ENCODE measurements at places on chromosomes 16 and 17. TPM values are rescaled to one million over a fixed set of nuclear protein-coding genes. Genes with fewer than 3 reads are reported as not detected.

MYH2 gene
- total RNA-seq, result not detected

CALB2 gene
- total RNA-seq, result 1.1 TPM

RAB26 gene
- 4.3 TPM for total RNA-seq

EVPL gene
- total RNA-seq, result not detected

CDRT15 gene
- not detected for total RNA-seq

DHRS7C gene
- total RNA-seq, result 180 TPM

CDC6 gene
- 0.94 TPM for total RNA-seq

HOXB1 gene
- total RNA-seq, result not detected

OTOP3 gene
- not detected for total RNA-seq

GP1BA gene
- total RNA-seq, result not detected

SRCAP gene
- 49.7 TPM for total RNA-seq

HOXB9 gene
- total RNA-seq, result not detected

TEX19 gene
- total RNA-seq, result not detected

ABI3 gene
- 2.3 TPM for total RNA-seq

ZNF629 gene
- 22.5 TPM for total RNA-seq

TSPOAP1 gene
- total RNA-seq, result 15.8 TPM

RPRML gene
- total RNA-seq, result not detected

ITGAE gene
- 15.1 TPM for total RNA-seq

NDUFB10 gene
- 600 TPM for total RNA-seq

SYCE1L gene
- total RNA-seq, result 0.81 TPM

ATP2A1 gene
- total RNA-seq, result 0.19 TPM

Data from heart right ventricle (tissue), 16 donors.